ENCODE measurements at places on chromosomes 12 and 14.

DNA sequence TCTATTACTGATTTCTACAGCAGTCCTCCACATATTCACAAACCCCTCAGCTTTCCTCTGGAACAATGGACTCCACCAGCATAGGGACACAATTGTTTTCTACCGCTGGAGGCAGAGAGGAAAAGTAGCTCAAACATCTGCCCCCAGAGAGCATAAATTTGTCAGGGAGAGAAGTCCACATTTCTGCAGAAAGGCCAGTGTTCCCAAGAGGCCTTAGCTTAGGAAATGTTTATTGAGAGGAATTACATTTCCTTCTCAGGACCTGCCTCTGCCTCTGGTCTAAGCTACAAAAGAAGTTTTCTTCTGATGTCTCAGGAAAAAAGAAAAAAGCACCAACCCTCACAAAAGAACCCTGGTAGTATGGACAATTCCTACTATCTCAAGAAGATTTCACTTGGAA, 217.8 kb upstream of the BMP4 start:
- peaks cover 6% of the 10 kb centered on the region for H3K27me3 ChIP-seq
- no peaks in the 10 kb centered on the region for H3K4me1 ChIP-seq
- no peaks in the 10 kb centered on the region for H3K36me3 ChIP-seq
- H3K27ac ChIP-seq: no peak overlapping the region
- no peak for DNase-seq

GRCh38 chr14:63981569-63981968, 128.8 kb downstream of the SYNE2 start:
- no peak overlapping the region for H3K4me3 ChIP-seq
- H3K4me1 ChIP-seq: no peaks in the 10 kb centered on the region
- H3K27me3 ChIP-seq: no peaks in the 10 kb centered on the region
- peaks cover 77% of the 10 kb centered on the region for H3K36me3 ChIP-seq
- no peak overlapping the region for H3K27ac ChIP-seq
- DNase-seq: no peak

DNA sequence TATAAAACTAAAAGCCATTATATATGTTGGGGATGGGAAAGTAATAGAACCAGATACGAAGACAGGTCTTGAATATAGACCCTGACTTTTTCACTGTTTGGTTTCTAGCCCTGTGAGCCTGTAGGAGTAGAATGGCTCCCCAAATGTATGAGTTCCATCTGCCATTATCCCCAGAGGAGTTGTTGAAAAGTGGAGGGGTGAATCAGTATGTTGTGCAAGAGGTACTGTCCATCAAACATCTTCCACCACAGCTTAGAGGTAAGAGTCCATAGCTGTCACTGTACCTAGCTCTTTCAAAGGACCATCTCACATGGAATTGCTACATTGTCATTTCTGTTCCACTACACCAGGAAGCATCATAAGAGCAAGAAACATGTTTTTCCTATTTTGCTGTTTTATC, 1.1 kb downstream of the NCAPD2 start:
- peaks cover 30% of the 10 kb centered on the region for H3K4me1 ChIP-seq
- H3K27ac ChIP-seq: peak overlapping the region; percentile 92
- no peaks in the 10 kb centered on the region for H3K27me3 ChIP-seq

- H3K4me3 ChIP-seq: no peak overlapping the region
- H3K4me1 ChIP-seq: no peaks in the 10 kb centered on the region
- H3K27ac ChIP-seq: no peak overlapping the region
- DNase-seq: no peak
Measured at GRCh38 chr12:132723764-132724140, 13.1 kb downstream of the PGAM5 start.

- H3K36me3 ChIP-seq: peaks cover 62% of the 10 kb centered on the region
- H3K4me1 ChIP-seq: peaks cover 39% of the 10 kb centered on the region
- peak within 1 kb of the TSS; percentile 97 for H3K4me3 ChIP-seq
Measured at GRCh38 chr14:20454516-20455354, at the start of the genes APEX1 and OSGEP. APEX1 (plus strand) TSS chr14:20455226; CDS start chr14:20455646, 420 bp downstream. OSGEP (minus strand) TSS chr14:20454812; CDS start chr14:20454683, 129 bp downstream.

DNA sequence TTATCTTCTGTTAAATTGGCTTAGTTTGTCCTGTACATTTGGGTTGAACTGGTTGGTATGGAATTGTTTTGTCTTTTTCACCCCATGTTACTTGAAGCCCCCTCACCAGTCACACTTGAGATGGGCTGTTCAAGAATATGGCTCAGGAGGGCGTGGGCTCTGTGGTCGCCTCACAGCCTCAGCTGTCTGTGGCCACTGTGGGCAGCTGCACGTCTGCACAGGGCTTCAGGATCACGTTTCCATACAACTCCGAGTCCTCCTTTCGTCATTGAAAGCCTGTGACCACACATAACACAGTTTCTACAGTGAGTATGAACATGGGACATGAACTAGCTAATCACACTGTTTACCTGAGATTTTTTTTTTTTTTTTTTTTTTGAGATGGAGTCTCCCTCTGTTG, 81.3 kb downstream of the MOK start:
- no peaks in the 10 kb centered on the region for H3K36me3 ChIP-seq
- no peak overlapping the region for H3K4me3 ChIP-seq
- no peak for DNase-seq
- no peak overlapping the region for H3K27ac ChIP-seq

DNA sequence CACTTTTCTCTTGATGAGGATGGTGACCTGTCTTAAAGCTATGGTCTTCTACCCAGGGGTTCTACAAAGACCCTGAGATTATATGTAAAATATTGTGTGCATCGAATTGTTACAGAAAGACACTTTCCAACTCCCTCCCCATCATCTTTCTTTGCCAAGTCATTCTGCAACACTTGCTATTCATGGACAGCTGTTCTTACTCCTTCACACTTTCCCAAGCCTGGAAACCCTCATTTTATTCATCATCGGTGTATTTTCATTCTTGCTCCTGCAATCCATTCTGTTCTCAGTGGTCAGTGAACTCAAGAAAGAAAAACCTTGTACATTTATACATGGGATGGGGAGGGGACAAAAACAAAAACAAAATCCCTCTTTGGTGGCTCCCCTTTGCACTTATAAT, 90.5 kb upstream of the STXBP6 start:
- no peak overlapping the region for H3K4me3 ChIP-seq
- no peak for DNase-seq
- no peaks in the 10 kb centered on the region for H3K27me3 ChIP-seq
- no peaks in the 10 kb centered on the region for H3K4me1 ChIP-seq
- H3K27ac ChIP-seq: no peak overlapping the region

DNA sequence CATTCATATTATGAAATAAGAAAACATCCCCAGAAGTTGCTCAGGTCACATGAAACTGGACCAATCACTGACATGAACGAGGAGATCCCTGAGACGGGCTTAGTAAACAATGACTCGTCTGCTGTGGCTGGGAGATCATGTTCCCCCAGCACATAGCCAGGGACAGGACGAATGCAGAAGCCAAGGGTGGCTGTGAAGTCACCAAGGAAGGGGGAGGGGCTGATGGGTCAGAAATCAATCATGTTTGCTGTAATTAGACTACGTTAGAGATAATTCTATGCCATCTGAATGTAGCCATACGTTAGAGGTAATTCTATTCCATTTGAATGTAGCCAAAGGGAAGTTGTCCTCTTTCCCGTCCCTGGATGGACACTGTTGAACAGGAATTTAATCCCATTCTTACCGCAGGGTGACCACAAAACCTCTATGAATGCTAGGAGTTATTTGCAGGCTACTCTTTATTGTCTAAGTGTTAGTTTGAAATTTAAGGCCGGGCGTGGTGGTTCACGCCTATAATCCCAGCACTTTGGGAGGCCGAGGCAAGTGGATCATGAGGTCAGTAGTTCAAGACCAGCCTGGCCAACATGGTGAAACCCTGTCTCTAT, 332.9 kb downstream of the TMEM132D start:
- no peak overlapping the region for H3K4me3 ChIP-seq
- H3K4me1 ChIP-seq: no peaks in the 10 kb centered on the region
- DNase-seq: no peak
- H3K27me3 ChIP-seq: no peaks in the 10 kb centered on the region
- H3K27ac ChIP-seq: no peak overlapping the region
- H3K36me3 ChIP-seq: no peaks in the 10 kb centered on the region

GRCh38 chr14:59126714-59127436, 61.6 kb upstream of the DAAM1 start:
- H3K27ac ChIP-seq: no peak overlapping the region

- no peaks in the 10 kb centered on the region for H3K4me1 ChIP-seq
- H3K27me3 ChIP-seq: peaks cover 3% of the 10 kb centered on the region
- no peak for DNase-seq
- no peaks in the 10 kb centered on the region for H3K36me3 ChIP-seq
- no peak overlapping the region for H3K4me3 ChIP-seq
- no peak overlapping the region for H3K27ac ChIP-seq
Measured at GRCh38 chr14:31545328-31545727, 15.9 kb upstream of the NUBPL start.

GRCh38 chr14:89697281-89698060, 257.1 kb downstream of the EFCAB11 start:
- no peaks in the 10 kb centered on the region for H3K36me3 ChIP-seq
- H3K4me1 ChIP-seq: peaks cover 14% of the 10 kb centered on the region
- peak; percentile 16 for DNase-seq
- H3K4me3 ChIP-seq: no peak overlapping the region
- no peaks in the 10 kb centered on the region for H3K27me3 ChIP-seq

GRCh38 chr12:98513379-98514322, 1.7 kb upstream of the TMPO start:
- no peaks in the 10 kb centered on the region for H3K27me3 ChIP-seq
- H3K27ac ChIP-seq: peak overlapping the region; percentile 95
- H3K4me3 ChIP-seq: peak overlapping the region; percentile 91

DNA sequence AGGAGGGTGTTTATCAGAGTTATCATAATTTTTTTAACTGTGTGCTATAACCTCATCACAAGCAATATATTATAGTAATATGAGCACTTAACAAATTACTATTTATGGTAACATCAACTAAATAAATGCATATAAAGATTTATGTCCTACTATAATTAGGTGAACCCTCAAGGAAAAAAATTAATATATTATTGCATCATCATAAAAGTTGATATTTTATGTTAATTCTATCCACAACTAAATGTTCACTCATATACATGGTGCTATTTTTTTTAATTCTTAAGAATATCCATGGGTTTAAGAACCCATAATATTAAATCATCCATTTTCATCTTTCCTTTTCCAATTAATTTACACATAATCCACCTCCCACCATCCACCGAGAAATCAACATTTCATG, 506.0 kb upstream of the USP15 start:
- DNase-seq: no peak
- H3K4me3 ChIP-seq: no peak overlapping the region
- no peaks in the 10 kb centered on the region for H3K27me3 ChIP-seq
- no peaks in the 10 kb centered on the region for H3K36me3 ChIP-seq

DNA sequence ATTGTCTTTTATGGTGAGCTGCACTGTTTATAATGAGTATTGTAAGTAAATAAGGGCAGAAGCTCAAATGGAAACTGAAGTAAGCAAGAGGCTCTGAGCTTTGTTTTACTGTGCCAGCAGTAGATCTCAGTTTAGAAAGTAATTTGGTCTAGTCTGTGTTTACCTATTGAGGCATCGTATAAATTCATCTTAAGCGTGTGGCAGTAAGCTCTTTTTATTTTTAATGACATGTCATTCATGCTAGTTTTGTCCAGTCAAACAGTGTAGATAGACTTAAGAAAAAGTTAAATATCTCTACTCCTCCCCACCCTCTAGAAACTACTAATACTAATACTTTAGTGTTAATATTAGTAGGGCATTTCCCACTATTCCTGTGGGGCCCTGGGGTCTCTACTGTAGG, 2.0 kb downstream of the ANO6 start:
- H3K4me3 ChIP-seq: peak overlapping the region; percentile 92
- DNase-seq: no peak

DNA sequence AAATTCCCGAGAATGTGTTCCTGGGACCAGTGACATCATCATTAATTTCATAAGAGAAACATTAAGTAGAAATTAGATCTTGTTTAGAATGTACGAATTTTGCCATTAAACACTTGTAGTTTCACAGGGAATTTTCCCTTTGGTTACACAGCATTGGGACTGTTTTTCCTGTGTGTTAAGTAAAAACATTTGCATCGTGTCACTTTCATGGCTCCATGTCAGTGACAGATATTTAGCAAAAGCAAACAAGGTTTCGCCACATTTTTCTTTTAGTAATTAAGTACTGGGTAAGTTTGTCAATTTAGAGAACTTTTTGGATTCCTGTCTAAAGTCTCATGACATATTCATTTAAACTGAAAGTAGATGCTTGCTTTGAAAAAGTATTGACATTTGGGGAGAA, 45.5 kb upstream of the OVCH1 start:
- peaks cover 7% of the 10 kb centered on the region for H3K27me3 ChIP-seq

GRCh38 chr14:100860556-100861187, 34.8 kb downstream of the MEG3 start:
- DNase-seq: no peak
- no peaks in the 10 kb centered on the region for H3K27me3 ChIP-seq
- no peaks in the 10 kb centered on the region for H3K36me3 ChIP-seq
- no peaks in the 10 kb centered on the region for H3K4me1 ChIP-seq
- H3K27ac ChIP-seq: no peak overlapping the region

DNA sequence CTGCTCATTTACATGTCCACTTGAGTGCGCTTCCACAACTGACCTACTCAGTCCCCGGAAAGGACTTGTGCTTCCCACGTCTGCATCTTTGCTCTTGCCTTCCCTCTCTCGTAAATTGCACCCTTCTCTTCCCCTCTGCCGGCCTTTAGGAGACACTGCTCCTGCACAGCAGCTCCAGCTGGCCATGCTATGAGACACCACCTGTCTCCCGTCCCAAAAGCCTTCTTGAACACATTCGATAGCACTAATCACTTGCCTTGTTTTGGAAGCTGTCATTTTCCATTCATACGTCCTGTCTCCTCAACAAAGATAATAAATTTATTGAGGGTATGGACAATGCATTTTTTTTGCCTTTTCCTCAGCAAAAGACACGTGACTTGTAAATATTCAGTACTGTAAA, 15.7 kb upstream of the KCNA1 start:
- H3K4me1 ChIP-seq: no peaks in the 10 kb centered on the region
- H3K27me3 ChIP-seq: peaks cover 13% of the 10 kb centered on the region

- no peaks in the 10 kb centered on the region for H3K36me3 ChIP-seq
- no peak overlapping the region for H3K4me3 ChIP-seq
- no peak for DNase-seq
- H3K27me3 ChIP-seq: no peaks in the 10 kb centered on the region
Measured at GRCh38 chr14:91256661-91257060, 12.2 kb upstream of the GPR68 start.

- no peak overlapping the region for H3K4me3 ChIP-seq
- no peaks in the 10 kb centered on the region for H3K4me1 ChIP-seq
- DNase-seq: no peak
- no peaks in the 10 kb centered on the region for H3K27me3 ChIP-seq
- no peak overlapping the region for H3K27ac ChIP-seq
Measured at GRCh38 chr12:78229591-78230101, 399.0 kb downstream of the NAV3 start.

All from CD4-positive, CD25-positive, alpha-beta regulatory T cell (primary cell).